ENCODE measurements at places on chromosomes 4 and X.

DNA sequence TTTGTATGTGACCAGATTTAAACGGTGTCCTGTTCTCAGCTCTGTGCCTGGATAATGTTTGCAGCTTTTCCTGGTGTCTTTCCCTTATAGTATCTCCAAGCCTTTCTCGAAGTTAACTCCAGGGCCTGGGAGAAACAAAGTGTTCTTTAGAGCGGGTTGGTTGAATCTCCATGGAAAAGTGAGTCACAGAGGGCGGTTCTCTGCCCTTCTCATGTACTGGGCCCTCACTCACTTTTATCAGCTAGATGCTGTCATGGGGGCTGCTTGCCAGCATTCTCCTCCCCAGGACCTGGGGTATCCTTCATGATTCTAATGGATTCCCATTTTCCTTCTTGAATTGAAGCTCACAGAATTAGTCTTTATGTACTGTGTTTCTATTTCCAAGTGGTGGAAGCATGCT is 46.1 kb upstream of the MAGEC2 start:
- no peak for DNase-seq

- no peak for DNase-seq
These were observed 3.9 kb downstream of the P2RY8 start for GRCh38 chrX:1533058-1533457.

DNA sequence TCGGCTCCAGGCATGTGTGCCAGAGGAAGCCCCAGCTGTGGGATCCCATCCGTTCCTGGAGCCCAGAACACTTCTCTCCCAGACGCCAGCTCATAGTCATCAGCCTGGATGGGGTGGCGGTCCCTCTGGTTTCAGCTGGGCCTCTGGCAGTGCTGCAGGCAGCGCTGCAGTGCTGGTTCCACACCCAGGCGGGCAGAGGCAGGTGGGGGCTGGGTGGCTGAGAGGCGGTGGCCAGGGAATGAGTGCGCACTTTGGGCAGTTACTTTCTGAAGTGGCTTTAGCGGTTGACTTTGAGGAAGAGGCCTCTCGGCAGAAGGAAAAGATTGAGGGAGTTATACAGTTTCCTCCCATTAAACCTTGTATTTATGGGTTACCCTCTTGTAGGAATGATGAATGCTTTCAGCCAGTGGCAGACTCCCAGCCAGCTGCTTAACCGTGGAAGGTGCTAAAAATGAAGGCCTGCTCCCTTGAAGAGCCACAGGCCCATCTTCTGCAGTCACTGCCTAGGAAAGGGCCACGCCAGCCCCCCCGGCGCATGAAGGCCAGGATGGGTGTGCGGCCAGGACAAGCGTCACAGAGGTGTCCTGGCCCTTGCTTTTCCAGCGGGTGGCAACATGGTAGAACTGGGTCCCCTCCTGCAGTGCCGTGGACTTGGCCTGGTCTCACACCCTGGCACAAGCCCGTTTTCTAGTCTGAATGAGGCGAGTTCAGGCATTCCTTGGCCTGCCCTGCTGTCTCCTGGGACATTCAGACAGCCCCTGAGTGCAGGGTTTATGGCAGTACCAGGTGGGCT is 9.9 kb downstream of the TADA2B start:
- DNase-seq: peak; percentile 52

DNA sequence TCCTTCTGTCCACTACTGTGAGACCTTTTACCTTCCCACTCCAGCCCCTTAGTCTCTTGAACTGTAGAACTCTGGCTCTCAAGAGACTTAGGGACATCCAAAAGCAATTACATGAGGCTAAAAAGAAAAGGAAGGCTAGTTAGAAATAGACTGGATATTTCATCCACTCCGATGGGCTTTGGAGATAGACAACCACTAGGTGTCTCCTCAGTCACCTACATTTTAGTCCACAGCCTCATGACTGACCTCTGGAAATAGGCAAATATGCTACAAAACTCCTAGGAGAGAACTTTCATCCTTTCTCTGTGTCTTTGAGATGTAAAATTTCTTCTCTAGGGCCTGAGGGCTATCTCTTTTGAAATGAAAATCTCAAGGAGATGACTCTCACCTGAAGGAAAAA is 45.1 kb upstream of the LAMP2 start:
- DNase-seq: no peak

GRCh38 chr4:150211016-150211415 is 132.8 kb downstream of the DCLK2 start:
- DNase-seq: no peak

GRCh38 chr4:189202182-189202868 is 738.3 kb upstream of the FRG1 start:
- peak; percentile 54 for DNase-seq

GRCh38 chr4:165726831-165727230 is 146.2 kb upstream of the TLL1 start:
- DNase-seq: no peak

- DNase-seq: peak; percentile 53
These were observed 312.2 kb upstream of the DIAPH2 start for GRCh38 chrX:96372313-96373046.

DNA sequence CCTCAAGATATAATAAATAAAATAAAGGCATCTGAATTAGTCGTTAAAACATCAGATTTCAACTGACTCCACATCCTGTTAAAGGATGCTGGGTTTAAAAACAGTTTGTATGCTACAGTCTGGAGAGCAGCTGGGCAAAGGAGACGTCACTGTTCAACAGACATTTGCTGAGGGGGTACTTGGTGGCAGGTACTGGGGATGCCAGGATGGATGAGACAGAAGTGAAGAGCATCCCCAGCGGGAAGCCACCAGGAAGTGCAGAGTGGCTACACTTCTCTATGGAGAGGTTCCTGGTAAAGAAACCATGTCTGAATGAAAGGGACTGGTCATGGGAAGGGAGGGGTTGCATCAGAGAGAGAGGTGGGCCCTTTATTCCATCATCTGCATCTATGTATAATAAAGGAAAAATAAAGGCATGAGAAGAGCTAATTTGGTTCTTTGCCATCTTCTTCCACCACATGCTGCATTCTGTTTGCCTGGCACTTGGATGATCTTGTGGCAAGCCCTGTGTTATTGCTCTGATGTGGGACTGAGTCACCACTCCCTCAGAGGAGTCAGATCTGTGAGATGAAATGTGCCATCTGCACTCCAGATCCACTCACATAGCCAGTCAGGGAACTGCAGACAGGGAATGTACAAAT is 145.0 kb downstream of the SOWAHB start:
- DNase-seq: no peak
